ENCODE measurements at places on chromosomes 7 and 10.

- no peak for DNase-seq
Measured at GRCh38 chr7:120926943-120927346, 23.6 kb upstream of the ING3 start.

GRCh38 chr10:4162571-4163286 is 377.7 kb upstream of the KLF6 start:
- no peak for DNase-seq

DNA sequence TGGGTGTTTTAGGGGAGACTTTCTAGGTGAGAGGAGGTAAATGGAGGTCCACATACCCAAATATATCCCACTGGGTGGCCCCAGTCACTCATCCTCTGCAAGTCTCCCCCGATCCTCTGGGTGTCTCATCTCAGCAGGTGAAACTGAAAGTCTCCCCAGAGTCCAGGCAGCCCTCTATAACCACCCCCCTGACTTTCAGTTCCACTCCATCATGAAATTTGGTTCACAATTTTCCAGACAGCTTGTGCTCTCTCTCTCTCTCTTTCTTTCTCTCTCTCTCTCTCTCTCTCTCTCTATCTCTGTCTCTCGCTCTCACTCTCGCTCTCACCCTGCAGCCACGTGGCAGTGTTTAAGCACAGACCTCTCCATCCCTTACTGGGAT is 56.7 kb upstream of the ELN start:
- DNase-seq = no peak

GRCh38 chr7:44976040-44976745 is 2.6 kb downstream of the MYO1G start:
- no peak for DNase-seq

DNA sequence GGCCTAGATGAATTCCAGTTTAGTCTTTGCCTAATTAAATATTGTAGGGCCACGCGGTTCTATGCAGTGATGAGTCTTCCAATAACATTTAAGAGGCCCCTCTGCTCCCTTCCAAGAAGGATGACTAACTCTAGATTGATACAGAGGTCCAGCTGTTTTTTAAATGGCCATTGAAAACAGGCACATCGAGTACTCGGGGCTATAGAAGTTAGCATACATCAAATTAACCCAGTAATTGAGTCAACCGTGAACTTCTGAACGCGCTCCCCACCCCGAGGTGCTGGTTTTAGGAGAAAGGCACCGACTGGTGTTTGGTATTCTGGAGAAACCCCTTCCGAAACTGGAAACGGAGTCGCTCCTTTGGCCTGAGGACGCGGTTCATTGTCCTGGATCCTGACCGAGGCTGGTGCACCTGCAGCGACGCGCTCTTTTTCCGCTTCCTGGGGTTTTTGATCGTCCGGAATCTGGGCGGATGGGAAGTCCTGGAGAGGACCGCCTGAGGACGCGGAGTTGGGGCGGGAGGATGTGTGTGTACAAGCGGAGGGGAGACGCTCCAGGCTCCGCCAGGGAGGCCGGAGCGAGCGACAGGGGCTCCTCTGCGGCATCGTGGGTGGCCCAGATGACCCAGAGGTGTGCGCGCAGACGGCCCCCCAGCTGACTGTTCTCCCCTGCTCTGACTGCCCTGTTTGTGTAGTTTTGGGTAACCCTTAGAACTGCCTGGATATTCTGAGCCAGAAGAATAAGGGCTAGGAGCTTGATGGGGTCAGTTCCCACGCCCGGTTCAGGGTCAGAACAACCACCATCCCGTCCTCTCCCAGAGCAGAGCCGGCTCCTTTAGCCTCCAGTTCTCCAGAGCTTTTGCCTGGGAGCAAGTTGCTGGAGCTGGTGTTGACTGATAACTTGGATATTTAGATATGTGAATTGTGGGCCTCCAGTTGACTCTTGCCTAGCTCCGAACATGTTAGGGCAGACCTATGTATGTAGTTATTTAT is 711 bp downstream of the FAM221A start:
- DNase-seq = peak; percentile 93

DNA sequence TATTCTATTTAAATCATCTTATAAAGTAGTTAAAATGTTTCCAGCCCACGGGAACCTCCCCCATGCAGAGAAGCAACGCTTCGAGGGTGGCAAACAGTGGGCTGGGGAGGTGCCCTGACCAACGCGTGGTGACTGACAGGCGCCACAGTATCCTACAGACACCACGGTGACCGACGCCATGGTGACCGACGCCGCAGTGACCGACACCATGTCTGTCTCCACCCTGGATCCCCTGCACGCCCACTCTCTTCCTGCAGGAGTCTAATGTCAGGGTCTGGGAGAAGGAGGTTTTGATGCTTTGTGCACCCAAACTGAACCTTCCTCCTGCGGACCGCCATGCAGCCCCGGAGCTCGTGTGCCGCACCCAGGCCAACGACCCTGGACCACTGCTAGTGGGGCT is 464.4 kb downstream of the PTPRN2 start:
- DNase-seq = no peak

DNA sequence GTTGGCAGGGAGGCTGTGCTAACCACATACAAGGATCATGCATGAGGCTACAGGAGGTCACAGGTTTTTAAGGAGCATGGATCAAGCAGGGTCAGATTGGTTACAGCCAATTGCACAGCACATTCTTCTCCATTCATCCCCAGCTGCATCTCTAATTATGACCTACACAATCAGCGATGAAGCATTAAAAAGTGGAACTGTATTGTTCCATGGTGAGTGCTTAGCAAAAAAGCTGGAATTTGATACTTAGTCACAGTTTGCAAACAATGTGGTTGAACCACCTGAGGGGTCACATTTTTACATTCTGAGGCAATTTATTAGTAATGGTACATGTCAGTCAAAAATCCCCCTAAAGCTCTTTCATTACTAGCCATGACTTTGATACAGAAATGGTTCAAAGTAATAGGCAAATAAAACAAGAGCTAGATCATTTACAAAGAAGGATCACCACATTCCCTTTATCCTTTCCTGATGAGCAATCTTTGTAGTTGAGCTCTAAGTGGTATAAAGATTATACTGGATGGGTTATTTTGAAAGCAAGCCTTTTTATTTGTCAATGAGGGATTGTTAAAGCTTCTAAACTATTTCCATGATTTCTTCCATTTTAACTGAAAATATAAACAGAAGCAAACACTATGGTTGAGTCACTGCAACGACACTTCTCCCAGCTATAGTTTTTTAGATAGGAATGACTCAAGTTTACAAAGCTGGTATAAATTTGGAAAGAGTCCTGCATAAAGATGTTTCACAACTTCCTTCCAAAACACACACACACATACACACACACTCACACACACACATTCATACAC is 217.8 kb upstream of the SEMA3A start:
- DNase-seq = peak; percentile 10

DNA sequence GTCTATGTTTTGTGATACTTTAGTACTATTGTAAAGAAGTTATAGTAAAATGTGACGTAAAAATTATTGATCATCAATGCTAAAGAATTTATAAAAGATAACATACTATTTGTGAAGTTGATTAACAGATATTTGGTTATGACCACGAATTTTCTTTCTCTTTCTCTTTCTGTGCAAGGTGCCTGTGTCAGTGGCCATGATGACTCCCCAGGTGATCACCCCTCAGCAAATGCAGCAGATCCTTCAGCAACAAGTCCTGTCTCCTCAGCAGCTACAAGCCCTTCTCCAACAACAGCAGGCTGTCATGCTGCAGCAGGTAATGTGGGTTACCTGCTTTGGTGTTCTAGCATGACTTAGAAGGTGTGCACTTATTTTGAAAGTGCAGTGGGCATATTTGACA is 213.7 kb downstream of the FOXP2 start:
- no peak for DNase-seq

DNA sequence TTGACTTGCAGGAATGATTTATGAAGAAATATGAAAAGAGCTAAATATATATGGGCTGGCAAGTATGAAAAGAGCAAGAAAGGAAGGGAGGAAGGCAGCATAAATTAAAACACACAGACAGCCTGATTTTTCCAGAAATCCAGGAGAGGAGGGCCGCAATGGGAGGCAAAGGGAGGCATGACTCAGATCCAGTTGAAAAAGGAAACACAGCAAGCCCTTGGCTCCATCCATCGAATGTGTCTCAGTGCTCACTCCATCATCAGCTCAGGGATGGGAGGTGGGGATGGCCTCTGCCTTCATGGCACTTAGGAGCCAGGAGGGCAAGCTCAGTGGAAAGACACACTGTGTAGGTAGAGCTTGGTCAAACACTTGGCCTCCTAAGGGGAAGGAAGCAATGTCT is 75.7 kb upstream of the PDZD8 start:
- no peak for DNase-seq

- DNase-seq = no peak
Measured at GRCh38 chr10:107616031-107616430, 451.5 kb upstream of the SORCS1 start.

- DNase-seq = peak; percentile 51
Measured at GRCh38 chr7:105268511-105269392, 120.0 kb downstream of the SRPK2 start.

DNA sequence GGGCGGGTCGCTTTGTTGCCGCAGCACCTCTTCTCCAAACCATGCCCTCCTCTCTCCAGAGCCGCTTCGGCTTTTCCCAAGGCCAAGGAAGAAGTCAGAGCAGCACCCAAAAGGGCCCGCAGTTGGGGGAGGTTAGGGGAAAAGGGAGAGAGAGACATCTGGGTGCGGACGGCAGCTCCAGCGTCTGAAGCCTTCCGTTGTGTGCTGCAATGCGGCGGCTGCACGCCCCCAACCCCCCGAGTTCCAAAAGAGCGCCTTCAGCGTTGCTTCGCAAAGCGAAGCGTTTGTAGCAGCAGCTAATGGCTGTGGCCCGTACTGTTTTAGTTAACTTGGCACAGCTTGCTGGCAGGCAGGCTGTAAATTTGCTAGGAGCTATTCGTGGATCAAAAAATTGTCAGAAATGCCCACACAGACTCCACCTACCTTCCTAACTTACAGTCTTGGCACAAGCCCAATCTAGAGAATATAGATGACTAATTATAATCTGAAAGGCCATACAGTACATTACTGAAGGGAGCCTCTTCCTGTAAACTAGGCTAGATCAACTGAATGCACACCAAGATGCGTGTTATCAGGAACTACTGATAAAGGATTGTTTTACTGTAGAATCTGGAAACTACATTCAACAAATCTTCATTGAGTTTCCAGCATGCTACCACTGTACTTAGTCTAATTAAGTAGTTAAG is 1.1 kb upstream of the KBTBD2 start:
- DNase-seq = peak; percentile 86

GRCh38 chr7:2726316-2727018 is 38.5 kb downstream of the AMZ1 start:
- no peak for DNase-seq

- no peak for DNase-seq
Measured at GRCh38 chr7:138961159-138961558, 20.0 kb downstream of the KIAA1549 start.

DNA sequence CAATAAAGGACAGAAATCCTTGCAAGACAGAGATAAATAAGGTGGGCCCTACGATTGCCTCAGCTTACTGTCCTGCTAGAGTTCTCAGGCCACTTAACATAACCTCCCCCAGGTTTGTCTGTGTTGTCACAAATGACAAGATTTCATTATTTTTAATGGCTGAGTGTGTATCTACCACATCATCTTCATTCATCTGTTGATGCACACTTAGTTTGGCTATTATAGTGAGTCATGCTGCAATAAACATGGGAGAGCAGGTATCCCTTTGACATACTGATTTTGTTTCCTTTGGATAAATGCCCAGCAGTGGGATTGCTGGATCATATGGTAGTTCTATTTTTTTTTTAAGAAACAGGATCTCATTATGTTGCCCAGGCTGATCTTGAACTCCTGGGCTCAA is 60.6 kb downstream of the PRTFDC1 start:
- no peak for DNase-seq

DNA sequence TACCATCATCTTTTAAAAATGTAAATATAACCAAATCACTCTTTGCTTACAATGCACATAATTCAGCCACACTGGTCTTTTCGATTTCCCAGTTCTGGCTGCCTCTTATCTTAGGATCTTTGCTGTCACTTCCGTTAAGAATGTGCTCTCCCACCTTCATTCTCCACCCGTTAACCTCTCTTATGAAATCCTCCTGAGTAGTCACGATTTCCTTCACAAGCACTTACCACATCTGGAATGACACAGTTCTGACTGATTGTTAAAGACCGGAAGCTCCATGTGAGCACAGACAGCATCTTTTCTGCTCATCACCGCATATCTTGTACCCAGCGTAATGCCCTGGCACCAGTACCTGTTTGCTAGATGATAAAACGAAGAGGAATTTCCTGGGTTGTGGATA is 84.3 kb downstream of the CUL2 start:
- DNase-seq = peak; percentile 96

GRCh38 chr7:45649560-45650346 is 75.6 kb downstream of the ADCY1 start:
- no peak for DNase-seq

DNA sequence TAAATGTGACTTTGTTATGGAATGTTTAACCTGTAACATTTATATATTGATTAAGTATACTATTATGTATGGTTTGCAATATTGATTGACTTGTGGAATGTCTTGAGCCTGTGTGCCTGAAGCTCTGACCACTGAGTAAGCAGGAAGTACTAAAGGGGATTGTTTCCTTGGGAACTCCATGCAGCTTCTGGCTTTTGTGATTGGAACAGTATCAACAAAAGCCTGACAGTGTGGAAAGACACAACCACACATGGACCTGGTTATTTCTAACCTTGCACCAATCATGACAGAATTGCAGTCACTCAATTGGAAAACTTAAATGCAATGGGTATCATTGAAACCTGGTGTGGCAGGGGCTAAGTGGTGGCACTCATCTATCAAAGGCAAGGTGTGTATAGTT is 45.5 kb upstream of the PIK3CG start:
- DNase-seq = no peak

GRCh38 chr7:143417734-143418383 is 9.2 kb upstream of the EPHA1 start:
- no peak for DNase-seq

DNA sequence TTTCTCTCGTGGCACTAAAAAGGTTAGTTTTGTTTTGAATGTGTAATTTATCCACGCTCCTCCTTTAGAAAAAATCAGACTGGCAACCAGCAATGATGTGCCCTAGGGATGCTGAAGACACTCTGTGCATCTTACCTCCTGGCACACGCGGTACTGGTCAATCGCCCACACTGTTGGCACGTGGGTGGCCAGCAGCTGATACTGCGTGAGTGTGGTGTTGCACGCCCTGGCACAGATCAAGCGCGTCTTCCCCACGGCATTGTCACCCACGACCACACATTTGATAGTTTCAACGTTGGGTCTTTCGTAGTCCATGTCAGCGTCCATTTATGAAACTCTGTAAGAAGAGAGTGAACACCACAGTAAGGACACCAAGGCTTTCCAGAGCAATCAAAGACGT is 32.8 kb downstream of the RHOBTB1 start:
- no peak for DNase-seq

Data from Kasumi-1 (cell line).